ENCODE measurements at places on chromosomes 2 and 18.
A peak's percentile ranks its signal among the peaks of the same experiment; 100 is the strongest.

- no peak for DNase-seq
- H3K27ac ChIP-seq: no peak overlapping the region
- no peaks in the 10 kb centered on the region for H3K36me3 ChIP-seq
- no peak overlapping the region for H3K4me3 ChIP-seq
- no peaks in the 10 kb centered on the region for H3K27me3 ChIP-seq
Observed at GRCh38 chr18:66900837-66901236, 296.9 kb upstream of the CDH19 start.

DNA sequence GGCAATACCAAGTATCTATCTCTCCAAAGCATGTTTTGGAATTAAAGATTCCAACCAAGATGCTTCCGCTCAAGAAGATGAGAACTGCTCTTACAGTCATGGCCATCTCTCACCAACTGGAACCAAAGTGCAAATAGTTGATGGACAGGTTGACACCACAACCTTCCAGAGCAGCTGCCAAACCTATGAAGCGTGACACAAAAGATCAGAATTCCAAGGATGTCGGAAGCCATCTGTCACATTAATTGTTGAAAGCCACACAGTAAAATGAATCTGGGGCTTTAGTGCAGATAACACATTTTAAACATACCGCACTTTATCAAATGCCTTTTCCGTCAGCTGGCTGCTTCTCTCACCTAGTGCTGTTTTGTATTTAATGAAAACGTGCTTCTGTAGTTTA is 195.7 kb downstream of the CDH20 start:
- no peaks in the 10 kb centered on the region for H3K36me3 ChIP-seq
- no peaks in the 10 kb centered on the region for H3K4me1 ChIP-seq

DNA sequence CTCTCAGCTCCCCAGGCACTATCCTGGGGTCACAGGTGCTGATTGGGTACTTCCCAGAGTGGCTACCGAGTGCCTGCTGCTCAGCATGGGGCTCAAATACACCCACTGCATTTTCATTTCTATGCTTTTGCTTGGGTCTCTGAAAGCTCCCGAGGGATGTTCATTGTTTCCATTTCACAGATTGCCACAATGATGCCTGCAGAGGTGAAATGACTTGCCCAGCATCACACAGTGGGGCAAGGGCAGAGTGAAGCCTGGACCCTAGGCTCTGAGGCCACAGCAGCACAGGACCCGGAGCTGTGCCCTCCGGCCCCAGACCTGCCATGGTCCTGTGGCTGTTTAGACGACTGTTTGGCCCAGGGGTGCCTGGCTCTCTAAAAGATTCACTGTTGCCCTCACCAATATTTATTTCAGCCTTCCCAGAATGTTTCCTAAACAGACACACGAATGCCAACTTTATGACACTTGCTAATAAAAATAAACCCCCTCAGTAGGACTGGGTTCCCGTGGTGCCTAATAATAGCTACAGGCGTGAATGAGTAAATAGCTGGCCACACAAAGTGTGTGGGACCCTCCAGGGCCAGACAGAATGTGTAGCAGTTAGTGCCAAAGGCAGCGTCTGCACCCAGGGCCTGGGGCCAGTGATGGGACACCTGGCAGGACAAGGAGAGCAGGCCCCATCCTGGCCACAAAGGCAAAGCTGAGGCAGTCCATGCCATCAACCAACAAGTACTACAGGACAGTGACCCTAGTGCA is 11.5 kb upstream of the ST8SIA5 start:
- H3K4me1 ChIP-seq: no peaks in the 10 kb centered on the region
- no peak overlapping the region for H3K4me3 ChIP-seq
- no peak for DNase-seq

DNA sequence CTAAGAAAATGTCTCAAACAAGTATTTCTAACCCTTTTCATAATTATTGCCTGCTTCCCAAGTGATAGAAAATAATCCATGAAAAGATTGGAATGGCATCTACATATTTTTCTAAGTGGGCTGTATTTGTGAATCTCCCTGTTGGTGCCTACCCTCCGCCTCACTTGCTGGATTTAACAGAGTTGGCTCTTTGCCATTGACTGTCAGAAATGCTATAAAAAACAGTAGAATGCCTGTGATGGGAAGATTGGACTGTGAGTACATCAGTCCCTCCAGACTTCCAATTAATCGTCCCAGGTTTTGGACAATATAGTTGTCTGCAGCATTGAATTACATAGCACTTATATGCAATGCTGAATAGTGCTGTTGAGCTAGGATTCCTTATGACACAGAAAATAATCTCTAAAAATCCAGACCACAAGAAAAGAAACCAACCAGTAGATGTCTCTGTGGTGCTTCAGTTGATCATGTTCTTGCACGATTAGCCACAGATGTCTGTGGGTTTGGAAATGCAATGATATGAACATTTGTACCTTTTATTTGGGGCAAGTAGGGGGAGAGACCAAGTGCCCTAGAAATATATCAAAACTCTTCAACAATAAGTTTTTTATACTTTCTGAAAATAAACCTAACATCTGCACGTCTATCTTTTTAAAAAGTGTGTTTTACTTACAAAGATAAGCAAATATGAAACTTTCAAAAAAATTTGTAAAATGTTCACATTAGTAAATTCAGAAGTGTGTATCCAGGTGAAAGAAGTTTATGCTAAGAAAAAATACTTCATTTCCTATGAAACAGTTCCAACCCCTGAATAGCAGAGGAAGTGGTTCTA is 88.5 kb downstream of the DYNAP start:
- H3K36me3 ChIP-seq: no peaks in the 10 kb centered on the region
- H3K4me1 ChIP-seq: no peaks in the 10 kb centered on the region
- H3K27me3 ChIP-seq: no peaks in the 10 kb centered on the region

GRCh38 chr2:234199996-234200395 is 149.5 kb downstream of the SPP2 start:
- peaks cover 11% of the 10 kb centered on the region for H3K4me1 ChIP-seq
- H3K27me3 ChIP-seq: peaks cover 6% of the 10 kb centered on the region
- H3K27ac ChIP-seq: no peak overlapping the region
- no peak for DNase-seq
- no peaks in the 10 kb centered on the region for H3K36me3 ChIP-seq

DNA sequence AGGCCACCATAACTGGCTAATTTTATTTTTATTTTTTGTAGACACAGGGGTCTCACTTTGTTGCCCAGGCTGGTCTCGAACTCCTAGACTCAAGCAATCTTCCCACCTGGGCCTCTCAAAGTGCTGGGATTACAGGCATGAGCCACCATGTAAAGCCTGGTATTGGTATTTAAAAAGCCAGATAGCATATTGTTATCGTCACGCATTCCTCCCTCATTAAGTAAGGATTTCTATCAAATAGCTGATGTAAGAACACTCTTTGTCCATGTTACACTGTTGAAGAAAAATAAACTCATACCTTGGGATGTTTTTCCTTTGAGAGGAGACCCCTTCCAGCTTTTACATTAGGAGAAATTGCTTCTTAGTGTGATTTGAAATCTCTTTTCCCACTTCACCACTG is 39.2 kb upstream of the DARS1 start:
- no peak overlapping the region for H3K4me3 ChIP-seq
- H3K36me3 ChIP-seq: no peaks in the 10 kb centered on the region
- no peak for DNase-seq
- H3K27me3 ChIP-seq: no peaks in the 10 kb centered on the region
- H3K27ac ChIP-seq: no peak overlapping the region

DNA sequence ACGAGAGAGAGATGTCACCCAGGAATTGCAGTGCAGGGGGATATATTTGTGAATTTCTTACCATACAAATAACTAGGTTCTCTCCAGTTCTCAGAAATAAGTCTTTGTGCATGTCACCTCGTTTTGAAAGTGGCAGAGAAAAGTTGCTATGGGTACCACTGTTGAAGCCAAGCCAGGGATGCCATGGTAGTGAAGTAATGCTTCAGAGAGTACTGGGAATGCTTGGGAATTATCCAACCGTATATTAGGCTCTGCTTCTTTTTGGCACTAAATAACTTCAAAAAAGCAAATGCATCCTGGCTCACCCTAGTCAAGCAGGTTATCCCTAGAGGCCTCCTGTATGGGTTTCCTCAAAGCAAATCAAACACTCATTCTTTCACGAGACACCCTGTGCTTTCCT is 50.7 kb upstream of the DDX18 start:
- no peaks in the 10 kb centered on the region for H3K36me3 ChIP-seq
- H3K4me1 ChIP-seq: no peaks in the 10 kb centered on the region
- no peak overlapping the region for H3K4me3 ChIP-seq

DNA sequence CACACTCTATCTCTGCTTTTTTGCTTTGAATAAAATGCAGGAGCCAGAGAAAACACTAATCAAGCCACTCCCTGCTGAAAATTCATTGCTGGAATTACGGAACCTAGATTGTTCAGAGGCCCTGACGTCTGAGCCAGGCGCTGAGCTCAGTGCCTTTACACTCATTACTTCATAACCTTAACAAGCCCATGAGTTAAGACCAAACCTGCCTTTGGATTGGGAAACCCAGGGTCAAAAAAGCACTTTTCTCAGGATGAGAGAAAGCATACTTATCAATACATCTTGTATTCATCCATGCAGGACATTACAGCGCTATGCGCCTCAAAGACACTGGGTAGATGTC is 762 bp downstream of the INO80C start:
- H3K4me1 ChIP-seq: peaks cover 8% of the 10 kb centered on the region
- peak overlapping the region; percentile 82 for H3K4me3 ChIP-seq
- DNase-seq: peak; percentile 74

GRCh38 chr2:163717993-163718680 is 17.7 kb downstream of the FIGN start:
- no peak overlapping the region for H3K27ac ChIP-seq
- H3K4me1 ChIP-seq: peaks cover 2% of the 10 kb centered on the region

DNA sequence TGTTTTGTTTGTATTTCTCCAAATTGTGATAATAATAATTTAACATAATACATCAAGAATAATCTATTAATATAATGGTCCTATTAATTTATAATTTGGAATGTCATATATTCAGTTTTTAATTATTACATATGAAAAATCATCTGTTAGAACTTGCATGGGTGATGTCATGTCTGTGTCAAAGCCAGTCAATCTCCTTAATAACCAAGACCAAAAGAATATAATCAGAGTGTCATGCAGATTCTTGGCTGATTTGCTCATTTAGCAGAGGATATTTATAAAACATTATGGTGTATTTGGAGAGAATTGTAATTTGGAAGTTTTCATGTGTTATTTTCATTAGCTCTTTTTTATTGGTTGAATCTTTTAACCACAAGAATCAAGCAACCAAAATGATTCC is 96.4 kb downstream of the PIK3C3 start:
- no peak overlapping the region for H3K27ac ChIP-seq
- H3K4me1 ChIP-seq: no peaks in the 10 kb centered on the region
- DNase-seq: no peak
- peaks cover 4% of the 10 kb centered on the region for H3K36me3 ChIP-seq

- DNase-seq: peak; percentile 50
- peaks cover 2% of the 10 kb centered on the region for H3K27me3 ChIP-seq
- H3K4me3 ChIP-seq: no peak overlapping the region
Observed at GRCh38 chr2:47339745-47340541, 63.0 kb upstream of the MSH2 start.

DNA sequence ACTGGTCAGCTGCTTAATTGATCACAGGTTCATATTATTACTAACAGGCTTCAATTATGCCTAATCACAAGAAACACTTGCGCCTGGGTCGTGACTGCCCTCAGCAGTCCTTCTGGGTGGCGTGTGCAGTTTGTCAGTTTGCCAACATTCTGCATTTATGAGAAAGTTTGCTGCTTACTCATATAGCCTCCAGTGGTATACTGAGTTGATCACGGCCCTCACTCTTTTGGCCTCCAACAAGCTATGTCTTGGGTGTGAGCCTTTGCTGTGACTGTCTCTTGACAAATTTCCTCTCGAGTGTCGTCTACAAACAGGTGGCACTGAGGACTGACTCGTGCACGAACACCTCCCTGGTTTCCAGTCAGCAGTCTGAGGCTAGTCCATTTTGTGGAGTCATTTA is 27.3 kb downstream of the DCDC2C start:
- no peak overlapping the region for H3K27ac ChIP-seq
- H3K27me3 ChIP-seq: peaks cover 45% of the 10 kb centered on the region
- no peaks in the 10 kb centered on the region for H3K4me1 ChIP-seq
- DNase-seq: no peak
- H3K4me3 ChIP-seq: no peak overlapping the region
- H3K36me3 ChIP-seq: no peaks in the 10 kb centered on the region

DNA sequence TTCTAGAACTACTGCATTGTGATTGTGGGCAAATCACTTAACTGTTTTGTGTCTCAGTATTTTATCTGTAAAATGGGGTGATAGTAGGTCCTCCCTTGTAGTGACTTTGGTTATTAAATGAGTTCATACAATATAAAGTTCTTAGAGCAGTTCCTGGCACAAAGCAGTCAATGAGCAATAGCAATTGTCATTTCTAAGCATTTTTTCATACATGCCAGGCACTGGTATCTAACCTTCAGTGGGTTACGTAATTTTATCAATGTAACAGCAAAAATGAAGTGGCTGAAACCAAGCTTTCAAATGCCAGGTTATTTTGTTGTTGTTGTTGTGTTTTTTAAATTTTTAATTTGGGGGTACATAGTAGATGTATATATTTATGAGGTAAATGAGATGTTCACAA is 401.9 kb downstream of the MEIS1 start:
- no peaks in the 10 kb centered on the region for H3K27me3 ChIP-seq
- DNase-seq: no peak
- no peak overlapping the region for H3K27ac ChIP-seq
- H3K4me1 ChIP-seq: peaks cover 1% of the 10 kb centered on the region
- no peaks in the 10 kb centered on the region for H3K36me3 ChIP-seq

DNA sequence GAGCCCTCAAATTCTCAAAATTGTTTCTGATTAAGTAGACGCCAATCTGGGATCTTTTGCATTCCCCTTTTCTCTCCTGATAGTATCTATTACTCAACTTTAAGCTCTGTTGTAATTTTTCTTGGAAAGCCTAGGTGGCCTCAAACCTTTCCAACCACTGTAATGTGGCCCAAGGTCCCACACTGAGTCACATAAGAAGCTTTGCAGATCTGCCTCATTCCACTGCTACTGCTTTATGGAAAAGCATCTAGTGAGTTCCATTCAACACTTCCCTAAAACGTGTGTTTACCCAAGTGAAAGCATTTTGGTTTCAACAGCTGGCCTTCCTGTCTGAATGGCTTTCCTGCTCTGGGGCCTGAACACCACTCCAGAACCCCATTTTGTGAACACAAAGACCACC is 493.6 kb upstream of the SPHKAP start:
- no peaks in the 10 kb centered on the region for H3K27me3 ChIP-seq
- no peak overlapping the region for H3K27ac ChIP-seq
- H3K36me3 ChIP-seq: no peaks in the 10 kb centered on the region
- no peaks in the 10 kb centered on the region for H3K4me1 ChIP-seq

GRCh38 chr2:114001937-114002336 is 112.0 kb downstream of the ACTR3 start:
- H3K4me1 ChIP-seq: no peaks in the 10 kb centered on the region
- H3K27ac ChIP-seq: no peak overlapping the region
- no peak overlapping the region for H3K4me3 ChIP-seq

GRCh38 chr2:33442528-33443079 is 33.8 kb upstream of the RASGRP3 start:
- no peaks in the 10 kb centered on the region for H3K36me3 ChIP-seq
- H3K27me3 ChIP-seq: no peaks in the 10 kb centered on the region
- peak overlapping the region; percentile 12 for H3K4me3 ChIP-seq
- no peak for DNase-seq

- DNase-seq: no peak
- H3K27ac ChIP-seq: no peak overlapping the region
- no peaks in the 10 kb centered on the region for H3K27me3 ChIP-seq
- no peaks in the 10 kb centered on the region for H3K4me1 ChIP-seq
- H3K4me3 ChIP-seq: no peak overlapping the region
Observed at GRCh38 chr2:76320716-76321115, 610.0 kb upstream of the GCFC2 start.
